LoVo (cell line): ENCODE measurements at places on chromosomes 16 and 17.

GRCh38 chr17:41917679-41918313 lies 955 bp downstream of the ACLY start:
- peak; percentile 48 for DNase-seq

DNA sequence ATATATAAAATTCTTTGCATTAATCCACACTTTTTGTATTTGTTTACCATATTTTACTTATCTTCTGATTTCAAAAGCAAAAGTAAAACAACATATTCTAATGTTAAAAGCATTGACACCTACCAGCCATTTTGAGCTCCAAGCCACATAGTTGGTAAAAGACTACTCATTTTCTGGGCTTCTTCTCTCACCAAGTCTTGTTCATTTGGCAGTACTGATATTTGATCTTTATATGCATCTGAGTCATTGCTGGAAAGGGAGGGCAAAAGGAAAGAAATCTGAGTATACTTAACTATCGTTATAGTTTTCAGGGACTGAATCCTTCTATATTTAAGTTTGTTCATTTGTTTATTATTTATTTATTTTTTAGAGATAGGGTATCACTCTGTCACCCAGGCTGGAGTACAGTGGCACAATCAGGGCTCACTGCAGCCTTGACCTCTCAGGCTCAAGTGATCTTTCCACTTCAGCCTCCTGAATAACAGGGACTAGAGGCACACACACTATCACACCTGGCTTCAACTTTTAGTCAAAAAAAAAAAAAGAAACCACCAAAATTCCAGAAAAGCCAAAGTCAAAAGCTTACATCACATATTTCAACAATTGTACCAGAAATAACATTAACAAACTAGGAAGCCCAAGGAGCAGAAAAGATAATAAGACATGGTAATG lies 121.0 kb upstream of the TOB1 start:
- no peak for DNase-seq

DNA sequence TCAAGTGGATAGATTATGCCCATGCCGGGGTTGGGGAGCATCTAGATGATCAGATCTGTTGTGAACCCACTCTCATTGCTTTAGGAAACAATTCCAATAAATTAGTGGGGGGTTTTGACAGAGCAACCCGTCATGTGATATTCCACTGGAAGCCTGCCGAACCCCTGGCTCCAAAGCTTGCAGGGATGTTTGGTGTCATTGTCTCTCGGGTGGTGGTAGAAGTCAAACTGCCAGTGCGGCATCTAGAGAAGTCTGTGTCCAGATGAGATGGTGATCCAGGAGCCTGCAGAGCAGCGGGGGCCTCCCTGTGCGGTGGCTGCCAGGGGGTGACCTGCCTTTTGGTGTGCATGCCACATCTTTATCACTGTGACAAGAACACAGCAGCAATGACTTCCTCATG lies 91.7 kb downstream of the SHISA6 start:
- no peak for DNase-seq

GRCh38 chr16:87391324-87391949 lies 699 bp upstream of the MAP1LC3B start:
- peak; percentile 40 for DNase-seq

GRCh38 chr16:57513371-57514102 lies 22.8 kb downstream of the CCDC102A start:
- DNase-seq = no peak

GRCh38 chr17:44187131-44187899 lies 543 bp downstream of the TMUB2 start:
- no peak for DNase-seq

GRCh38 chr17:8105957-8106398 lies 12.3 kb downstream of the ALOXE3 start:
- DNase-seq = peak; percentile 13

- no peak for DNase-seq
Measured at GRCh38 chr17:42698736-42699414, 16.5 kb downstream of the CNTNAP1 start.

GRCh38 chr16:2587891-2588565 lies 50.2 kb downstream of the PDPK1 start:
- DNase-seq = no peak

GRCh38 chr16:81214745-81215166 lies 23.7 kb upstream of the BCO1 start:
- no peak for DNase-seq

DNA sequence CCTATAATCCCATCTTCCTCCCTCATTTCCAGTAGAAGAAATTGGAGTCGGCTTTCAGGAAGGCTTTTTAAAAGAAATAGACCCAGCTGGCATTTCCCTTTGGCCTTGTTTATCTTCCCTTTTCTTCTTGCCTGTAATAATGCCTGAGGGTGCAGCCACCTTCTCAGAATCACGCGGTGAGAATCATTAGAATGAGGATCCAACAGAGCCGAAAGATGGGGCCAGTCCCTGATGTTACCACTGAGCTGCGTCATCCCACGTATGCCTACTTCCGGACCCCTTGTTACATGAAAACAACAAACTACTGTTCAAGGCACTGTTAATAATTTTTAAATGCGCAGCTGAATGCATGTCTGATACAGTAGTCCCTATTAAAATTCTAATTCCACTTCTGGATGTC lies 24.1 kb downstream of the SDR42E1 start:
- no peak for DNase-seq

DNA sequence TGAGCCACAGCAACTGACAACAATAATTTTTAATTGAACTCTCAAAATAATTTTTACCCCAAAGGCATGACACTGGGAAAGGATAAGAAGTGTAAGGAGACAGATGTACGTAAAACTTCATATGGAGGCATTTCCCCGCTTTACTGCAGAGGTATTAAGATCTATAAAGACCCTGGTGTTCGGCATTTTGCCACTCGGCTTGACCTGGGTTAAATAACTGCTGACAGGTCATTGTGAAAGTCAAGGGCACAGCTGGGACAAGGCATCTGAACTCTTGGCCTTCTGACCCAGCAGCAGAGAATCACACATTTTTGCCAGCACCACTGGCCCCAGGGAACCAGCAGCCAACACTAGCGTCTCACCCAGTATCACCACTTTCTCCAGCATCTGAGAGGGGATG lies 372.1 kb downstream of the SOX9 start:
- DNase-seq = no peak

DNA sequence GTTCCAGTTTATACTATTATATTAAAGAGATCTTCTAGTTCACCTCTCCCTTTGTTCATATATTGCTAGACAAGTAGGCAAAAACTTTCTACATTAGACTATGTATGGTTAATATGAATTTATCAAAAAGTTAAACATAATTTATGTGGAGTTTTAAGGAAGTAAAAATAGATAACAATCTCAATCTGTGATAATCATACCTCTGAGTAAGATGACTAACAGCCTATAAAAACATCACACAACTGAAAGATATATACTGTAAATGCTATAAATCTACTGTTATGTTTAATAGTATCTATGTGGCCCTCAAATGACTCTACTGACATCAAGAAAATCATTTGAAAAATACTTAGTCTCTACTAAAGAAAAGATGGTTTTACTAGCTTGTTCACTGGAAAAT lies 37.1 kb downstream of the AP1G1 start:
- peak; percentile 8 for DNase-seq

DNA sequence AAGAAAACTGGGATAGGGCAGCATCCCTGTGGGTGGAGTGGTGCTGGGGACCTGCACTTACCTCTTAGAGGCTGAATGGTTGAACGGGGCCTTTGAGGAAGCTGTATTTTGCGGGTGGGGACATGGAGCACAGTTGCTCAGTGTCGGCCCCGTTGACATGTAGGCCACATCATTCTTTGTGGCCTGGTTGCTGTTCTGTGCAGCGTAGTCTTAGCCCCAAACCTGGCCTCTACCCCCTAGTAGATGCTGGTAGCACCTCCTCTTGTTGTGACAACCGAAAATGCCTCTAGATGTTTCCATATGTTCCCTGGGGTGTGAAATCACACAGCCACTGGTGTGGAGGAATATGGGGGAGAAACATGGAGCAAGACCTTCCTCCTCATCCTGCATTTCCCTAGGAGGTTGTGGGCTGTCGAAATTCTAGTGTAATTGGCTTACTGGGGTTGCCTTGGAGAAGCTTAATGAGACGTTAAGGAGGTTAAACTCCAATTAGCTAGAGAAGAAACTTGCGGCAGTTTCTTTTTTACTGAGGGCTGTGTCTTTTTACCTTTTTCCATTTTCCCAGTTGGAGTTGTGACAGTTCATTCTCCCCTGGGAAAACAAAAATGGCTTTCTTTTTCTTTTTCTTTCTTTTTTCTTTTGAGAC lies 9.4 kb downstream of the ABCC1 start:
- DNase-seq = no peak

- DNase-seq = no peak
Measured at GRCh38 chr17:69346766-69347165, 19.8 kb upstream of the ABCA5 start.

- DNase-seq = no peak
Measured at GRCh38 chr16:48526958-48527331, 83.0 kb downstream of the N4BP1 start.

DNA sequence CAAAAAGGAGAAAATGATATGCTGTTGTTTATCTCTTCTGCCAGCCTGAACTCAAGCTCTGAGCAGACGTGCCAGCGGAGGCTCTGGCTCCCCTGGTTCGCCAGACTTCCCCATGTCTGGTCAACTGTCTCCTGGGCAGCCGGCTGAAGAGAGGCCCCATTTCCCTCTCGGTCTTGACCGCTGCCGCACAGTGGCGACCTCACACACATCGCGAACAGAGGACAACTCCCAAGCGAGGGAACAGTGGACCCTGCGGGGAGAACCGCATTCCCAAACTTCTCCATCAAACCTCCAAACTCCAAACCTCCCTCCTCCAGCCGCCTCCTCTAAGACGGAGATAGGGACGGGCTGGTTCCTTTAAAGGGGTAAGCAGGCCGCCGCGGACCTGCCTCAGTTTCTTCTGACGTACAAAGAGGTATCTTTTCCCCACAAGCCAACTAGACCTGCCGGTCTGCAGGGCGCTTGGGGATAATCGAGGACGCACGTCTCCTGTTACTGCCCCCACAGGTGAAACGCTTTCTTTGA lies 24.9 kb upstream of the RFFL start:
- DNase-seq = peak; percentile 51

DNA sequence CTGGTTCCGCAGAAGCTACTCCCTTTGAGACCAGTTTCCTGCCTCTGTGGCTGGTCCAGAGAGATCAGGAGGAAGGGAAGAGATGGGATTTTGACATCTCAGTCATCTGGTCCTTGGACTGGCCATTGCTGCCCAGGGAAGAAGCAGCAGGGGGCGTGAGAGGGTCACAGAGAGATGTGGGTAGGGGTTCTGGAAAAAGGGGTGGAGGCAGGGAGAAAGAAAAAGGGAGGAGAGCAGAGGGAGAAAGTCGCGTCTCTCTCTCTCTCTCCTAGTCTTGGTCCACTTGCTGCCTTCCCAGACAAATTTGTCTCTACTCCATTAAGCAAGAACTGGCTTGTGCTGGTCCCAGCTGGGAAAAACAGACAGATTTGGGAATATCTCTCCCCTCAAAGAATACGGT lies 4.4 kb downstream of the SHBG start:
- DNase-seq = no peak

- DNase-seq = no peak
Measured at GRCh38 chr16:85399583-85400284, 213.4 kb upstream of the GSE1 start.

- DNase-seq = peak; percentile 9
Measured at GRCh38 chr16:17346621-17347569, 123.9 kb downstream of the XYLT1 start.

GRCh38 chr16:48576927-48577326 lies 33.1 kb downstream of the N4BP1 start:
- DNase-seq = no peak

GRCh38 chr17:10127819-10128425 lies 70.5 kb downstream of the GAS7 start:
- DNase-seq = no peak
